ENCODE measurements at places on chromosomes 2 and 18.
A peak's percentile ranks its signal among the peaks of the same experiment; 100 is the strongest.

DNA sequence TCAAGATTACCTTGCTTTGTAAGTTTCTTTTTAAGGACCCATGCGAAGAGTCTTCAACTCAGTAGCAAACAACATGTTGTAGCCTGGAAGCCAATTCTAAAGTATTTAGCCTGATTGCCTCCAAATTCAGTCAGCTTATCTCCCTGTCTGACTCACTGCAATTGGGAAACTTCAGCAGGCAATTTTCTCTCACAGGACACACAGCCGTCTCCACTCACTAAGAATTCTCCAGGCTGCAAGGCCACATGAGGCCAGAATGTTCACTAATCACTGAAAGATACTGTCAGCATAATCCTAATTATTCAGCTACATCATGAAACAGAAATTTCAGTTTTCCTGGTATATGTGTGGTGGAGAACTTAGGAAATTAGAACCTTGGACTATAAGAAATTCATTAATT lies 78.1 kb upstream of the PDE1A start:
- DNase-seq: no peak

DNA sequence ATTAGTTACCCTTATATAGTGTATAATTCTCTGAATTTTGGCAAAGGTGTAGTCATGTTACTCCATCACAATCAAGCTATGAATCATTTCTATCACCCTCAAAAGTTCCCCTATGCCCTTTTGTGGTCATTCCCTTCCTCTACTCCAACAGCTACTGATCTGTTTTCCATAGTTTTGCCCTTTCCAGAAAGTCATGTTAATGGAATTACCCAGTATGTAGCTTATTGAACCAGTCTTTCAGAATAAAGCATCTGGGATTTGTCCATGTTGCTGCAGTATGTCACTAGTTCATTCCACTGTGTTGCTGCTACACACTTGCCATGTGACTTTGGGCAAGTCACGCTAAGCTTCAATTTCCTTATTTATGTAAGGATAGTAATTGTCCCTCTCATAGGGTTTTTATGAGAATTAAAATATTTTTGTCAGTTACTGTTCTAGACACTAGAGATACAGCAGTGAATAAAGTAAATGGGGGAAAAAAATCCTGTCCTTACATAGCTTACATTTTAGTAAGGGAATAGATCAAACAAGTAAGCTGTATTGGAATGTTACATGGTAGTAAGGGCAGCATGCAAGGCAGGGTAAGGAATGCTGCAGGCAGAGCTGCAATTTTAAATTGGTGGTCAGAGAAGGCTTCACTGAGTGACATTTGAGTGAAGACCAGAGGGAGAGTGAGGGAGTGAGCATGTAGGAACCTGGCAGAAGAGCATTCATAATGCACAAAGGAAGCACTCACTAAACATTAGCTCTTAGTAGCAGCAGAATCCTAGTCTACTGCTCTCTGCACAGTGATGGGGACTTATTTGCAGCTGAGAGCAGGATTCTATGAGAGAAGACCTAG lies 80.3 kb upstream of the TSPYL6 start:
- no peak for DNase-seq

DNA sequence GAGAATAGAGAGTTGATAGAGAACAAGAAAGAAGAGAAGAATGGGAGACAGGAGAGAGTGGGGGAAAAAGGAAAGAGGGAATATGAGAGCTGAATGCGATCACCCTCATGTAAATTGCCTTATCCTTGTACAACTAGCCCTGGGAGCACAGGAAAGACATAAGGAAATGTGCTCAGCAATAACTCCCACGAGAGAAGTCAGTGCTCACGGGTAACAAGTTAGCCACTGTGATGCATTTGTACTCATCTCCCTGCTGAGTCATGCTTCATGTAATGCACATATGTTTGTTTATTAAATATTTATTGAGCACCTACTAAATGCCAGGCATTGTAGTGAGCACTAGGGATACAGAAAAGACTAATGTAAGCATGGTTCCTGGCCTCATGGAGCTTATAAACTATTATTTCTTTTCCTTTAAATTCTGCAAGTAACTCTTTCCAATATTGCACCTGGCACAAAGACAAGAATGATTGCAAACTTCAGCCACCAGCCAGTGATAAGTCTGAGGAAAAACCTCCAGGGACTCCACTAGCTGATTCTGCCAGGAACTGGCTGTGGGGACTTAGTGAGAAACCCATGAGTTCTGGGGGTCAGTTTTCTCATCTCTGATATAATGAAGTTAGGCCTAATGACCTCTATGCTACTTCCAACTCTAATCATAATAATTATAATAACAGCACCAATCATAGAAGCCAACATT lies 124.1 kb downstream of the LNPK start:
- no peak for DNase-seq

- no peak for DNase-seq
Measured at GRCh38 chr18:50924372-50924771, 43.5 kb upstream of the ELAC1 start.

GRCh38 chr2:182973441-182974352 lies 64.6 kb downstream of the NCKAP1 start:
- DNase-seq: no peak

- no peak for DNase-seq
Measured at GRCh38 chr2:211396815-211397214, 840.4 kb downstream of the CPS1 start.

DNA sequence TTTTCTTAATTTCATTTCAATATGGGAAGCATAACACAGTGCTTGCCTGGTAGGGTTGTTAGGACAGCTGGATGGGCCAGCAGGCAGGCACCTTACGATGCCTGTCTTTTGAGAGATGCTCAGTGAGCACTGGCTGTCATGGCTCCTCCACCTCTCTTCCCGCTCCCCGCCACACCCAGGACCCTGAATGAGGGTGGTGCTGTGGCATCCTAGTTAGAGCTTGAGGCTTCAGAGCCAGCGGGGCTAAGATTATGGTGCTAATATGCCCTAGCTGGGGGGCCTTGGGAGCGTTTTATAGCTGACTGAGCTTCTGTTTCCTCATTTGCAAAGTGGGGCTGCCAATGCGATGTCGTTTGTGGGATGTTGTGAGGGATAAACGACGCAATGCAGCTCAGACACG lies 37.7 kb downstream of the ASB1 start:
- no peak for DNase-seq

GRCh38 chr2:215451012-215451756 lies 15.3 kb upstream of the FN1 start:
- DNase-seq: no peak

- no peak for DNase-seq
Measured at GRCh38 chr2:75959724-75960471, 249.2 kb upstream of the GCFC2 start.

GRCh38 chr2:84459944-84460429 lies 907 bp upstream of the SUCLG1 start:
- no peak for DNase-seq

- DNase-seq: no peak
Measured at GRCh38 chr2:121796239-121796638, 40.8 kb downstream of the TSN start.

- DNase-seq: peak; percentile 60
Measured at GRCh38 chr2:148643998-148644882, at the start of gene EPC2. Gene EPC2 (plus strand): TSS chr2:148644751. CDS start chr2:148645018, 267 bp downstream.

GRCh38 chr2:135875491-135876065 lies 665 bp downstream of the MCM6 start:
- DNase-seq: no peak

GRCh38 chr2:110858993-110859701 lies 126.8 kb downstream of the ACOXL start:
- no peak for DNase-seq

GRCh38 chr2:166411473-166412230 lies 35.9 kb upstream of the SCN9A start:
- DNase-seq: no peak

DNA sequence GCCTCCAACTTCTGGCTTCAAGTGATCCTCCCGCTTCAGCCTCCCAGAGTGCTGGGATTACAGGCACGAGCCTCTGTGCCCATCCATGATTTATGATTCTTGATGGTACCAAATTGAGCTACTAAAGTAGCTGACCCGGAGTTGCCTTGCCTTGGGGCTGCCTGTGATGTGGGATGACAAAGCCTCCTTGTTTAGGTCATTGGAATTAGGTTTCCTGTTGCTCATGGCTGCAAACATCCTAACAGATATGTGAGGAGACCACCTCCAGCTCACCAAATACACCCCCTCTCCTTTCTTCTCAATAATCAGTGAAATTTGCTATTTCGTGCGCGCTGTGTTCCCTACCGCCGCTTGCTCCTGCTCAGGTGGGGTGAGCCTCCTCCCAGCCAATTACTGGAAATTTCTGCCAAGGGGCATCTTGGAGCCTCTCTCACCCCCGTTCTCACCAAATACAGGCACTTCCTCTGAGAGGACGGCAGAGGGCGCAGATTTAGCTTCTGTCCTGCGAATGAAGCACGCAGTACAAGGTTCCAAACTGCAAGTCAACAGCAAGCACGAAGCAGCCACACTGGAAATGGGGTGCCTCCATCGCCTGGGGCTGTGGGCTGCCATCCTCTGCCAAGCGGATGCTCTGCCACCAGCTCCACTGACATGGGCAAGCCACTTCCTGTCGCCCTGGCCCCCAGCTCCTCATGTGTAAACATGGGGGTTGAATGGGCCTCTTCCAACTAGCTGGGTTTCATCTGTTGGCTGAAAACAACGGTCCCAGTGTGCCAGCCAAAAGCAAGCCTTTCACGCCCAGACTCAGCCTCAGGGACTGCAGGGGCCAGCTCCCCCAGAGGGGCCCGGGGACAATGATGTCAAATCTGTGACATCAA lies 71.7 kb downstream of the NCAPH start:
- DNase-seq: no peak

DNA sequence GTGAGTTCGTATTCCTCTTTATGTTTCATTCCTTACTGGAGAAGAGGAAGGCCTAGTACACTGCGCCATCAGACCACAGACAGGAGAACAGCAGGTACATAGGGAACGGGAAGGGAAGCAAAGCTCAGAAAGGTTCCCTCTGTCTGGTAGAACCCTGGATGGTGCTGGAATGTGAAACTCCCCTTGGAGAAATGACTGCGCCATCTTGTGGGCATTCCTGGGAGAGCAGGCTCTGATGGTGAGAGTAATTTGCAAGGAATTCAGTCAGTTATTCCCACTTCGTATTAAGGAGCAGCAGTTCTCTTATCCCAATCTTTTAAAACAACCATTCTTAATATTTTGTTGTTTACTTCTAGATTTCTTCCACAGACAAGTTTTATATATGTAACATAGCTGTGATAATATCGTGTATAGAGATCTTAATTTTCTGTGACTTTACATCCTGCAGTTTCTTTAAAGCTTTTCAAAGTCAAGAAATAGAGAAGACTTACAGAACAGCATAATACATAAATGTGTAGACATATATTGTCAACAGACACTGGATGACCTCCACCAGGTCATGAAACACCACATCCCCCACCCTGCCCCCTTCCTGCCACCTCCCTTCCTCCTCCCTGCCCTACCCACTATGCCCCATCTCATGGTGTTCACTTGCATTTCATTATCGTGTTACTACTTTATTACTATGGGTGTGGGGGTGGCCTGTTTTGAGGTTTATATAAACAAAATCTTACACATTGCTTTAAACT lies 83.9 kb downstream of the ARHGEF4 start:
- DNase-seq: peak; percentile 8

DNA sequence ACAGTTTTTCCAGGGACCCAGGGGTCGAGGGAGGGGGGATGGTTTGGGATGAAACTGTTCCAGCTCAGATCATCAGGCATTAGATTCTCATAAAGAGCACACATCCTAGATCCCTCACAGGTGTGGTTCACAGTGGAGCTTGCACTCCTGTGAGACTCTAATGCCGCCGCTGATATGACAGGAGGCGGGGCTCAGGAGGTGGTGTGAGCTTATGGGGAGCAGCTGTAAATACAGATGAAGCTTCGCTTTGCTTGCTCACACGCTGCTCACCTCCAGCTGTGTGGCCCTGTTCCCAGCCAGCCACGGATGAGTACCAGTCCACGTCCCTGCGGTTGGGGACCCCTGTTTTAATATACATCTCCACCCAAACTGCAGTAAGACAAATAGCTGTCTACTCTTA lies 204.2 kb downstream of the AGAP1 start:
- no peak for DNase-seq

GRCh38 chr2:151049746-151050145 lies 211.9 kb downstream of the RBM43 start:
- DNase-seq: no peak

GRCh38 chr2:217289907-217290280 lies 430.0 kb upstream of the TNP1 start:
- DNase-seq: no peak

- DNase-seq: no peak
Measured at GRCh38 chr2:59046401-59047372, 805.6 kb upstream of the FANCL start.

DNA sequence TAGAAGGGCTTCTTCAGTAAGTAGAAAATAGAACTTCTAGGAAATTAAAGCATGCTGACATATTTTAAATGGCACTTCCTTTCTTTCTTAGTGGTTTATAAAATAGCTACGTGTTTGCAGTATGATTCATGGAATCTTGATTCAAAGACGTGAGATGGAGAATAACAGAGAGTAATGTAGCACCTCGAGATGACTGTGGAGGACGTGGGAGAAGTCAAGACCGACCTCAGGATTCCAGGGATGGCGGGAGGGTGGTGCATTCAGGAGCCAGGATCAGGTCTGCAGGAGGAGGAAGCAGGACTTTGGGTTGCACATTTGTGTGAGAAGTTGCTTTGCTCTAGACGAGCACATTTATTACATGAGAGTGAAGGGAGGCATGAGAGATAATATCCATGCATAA lies 56.0 kb downstream of the DCDC2C start:
- DNase-seq: no peak

DNA sequence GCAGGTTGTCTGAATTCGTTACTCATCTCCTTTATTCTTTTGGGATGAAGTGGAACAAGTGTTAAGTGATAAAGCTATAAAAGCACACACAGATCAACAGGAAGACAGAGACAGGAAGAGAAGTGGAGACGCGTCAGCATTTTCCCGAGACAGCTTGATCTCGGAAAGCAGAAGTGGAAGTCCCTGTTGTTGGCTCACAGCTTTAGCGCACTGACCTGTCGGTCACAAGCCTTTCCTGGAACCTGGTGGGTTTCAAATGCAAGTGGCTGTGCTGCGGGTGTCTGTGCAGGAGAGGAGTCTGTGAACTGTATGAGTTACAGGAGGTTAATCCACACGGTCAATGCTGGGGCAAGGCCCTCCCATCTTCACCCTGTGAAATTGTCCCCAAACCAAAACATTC lies 116.6 kb upstream of the PELI1 start:
- DNase-seq: no peak

DNA sequence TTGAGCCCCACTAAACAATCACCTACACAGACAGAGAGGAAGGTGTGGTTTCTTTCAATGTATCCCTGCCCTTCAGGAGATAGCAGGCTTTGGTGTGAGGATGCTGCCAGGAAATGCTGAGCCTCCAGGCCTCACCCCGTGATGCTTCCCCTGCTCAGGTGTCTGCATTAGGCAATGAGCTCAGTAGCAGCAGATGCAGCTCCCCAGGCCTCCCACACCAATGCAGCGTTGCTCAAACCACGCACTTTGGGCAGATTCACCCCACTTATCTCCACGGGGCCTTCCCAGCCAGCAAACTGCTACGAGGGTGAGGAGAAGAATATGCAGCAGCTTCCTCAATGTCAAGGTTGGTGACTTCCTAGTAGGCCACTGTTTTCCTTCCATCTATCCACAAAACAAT lies 229.3 kb upstream of the PXDN start:
- DNase-seq: peak; percentile 33
